ENCODE measurements at places on chromosomes 1 and 21. TPM values are rescaled to one million over a fixed set of nuclear protein-coding genes. Genes with fewer than 3 reads are reported as not detected.

ANKRD65 gene
- 2.4 TPM for total RNA-seq

ANXA9 gene
- 14.9 TPM for total RNA-seq

MYOC gene
- total RNA-seq = 12.9 TPM

LCE1B gene
- not detected for total RNA-seq

RAB7B gene
- total RNA-seq = 5.1 TPM

BGLAP gene
- not detected for total RNA-seq

SPRR2E gene
- total RNA-seq = not detected

TRIM67 gene
- total RNA-seq = not detected

HSD11B1 gene
- 20.7 TPM for total RNA-seq

PRAMEF10 gene
- not detected for total RNA-seq

RIPPLY3 gene
- not detected for total RNA-seq

PANK4 gene
- 39.9 TPM for total RNA-seq

S100A2 gene
- 7.7 TPM for total RNA-seq

ATP1A2 gene
- 3.6 TPM for total RNA-seq

MAP10 gene
- total RNA-seq = 3.8 TPM

OPTC gene
- total RNA-seq = not detected

ZNF648 gene
- not detected for total RNA-seq

GSTM4 gene
- 30.8 TPM for total RNA-seq

CAP1 gene
- 241 TPM for total RNA-seq

SIK1 gene
- total RNA-seq = 5.3 TPM

GBP6 gene
- total RNA-seq = not detected

IFI44L gene
- 15.8 TPM for total RNA-seq

PARK7 gene
- total RNA-seq = 327 TPM

PKP1 gene
- total RNA-seq = 0.54 TPM

PDC gene
- total RNA-seq = not detected

FAM72D gene
- total RNA-seq = not detected

CASP9 gene
- 29.8 TPM for total RNA-seq
